ENCODE measurements at places on chromosomes 5 and 9.

- no peak for DNase-seq
These were observed 18.1 kb downstream of the GSN start for GRCh38 chr9:121285835-121286687.

GRCh38 chr9:112421771-112422222 is 41.9 kb downstream of the HSDL2 start:
- no peak for DNase-seq

DNA sequence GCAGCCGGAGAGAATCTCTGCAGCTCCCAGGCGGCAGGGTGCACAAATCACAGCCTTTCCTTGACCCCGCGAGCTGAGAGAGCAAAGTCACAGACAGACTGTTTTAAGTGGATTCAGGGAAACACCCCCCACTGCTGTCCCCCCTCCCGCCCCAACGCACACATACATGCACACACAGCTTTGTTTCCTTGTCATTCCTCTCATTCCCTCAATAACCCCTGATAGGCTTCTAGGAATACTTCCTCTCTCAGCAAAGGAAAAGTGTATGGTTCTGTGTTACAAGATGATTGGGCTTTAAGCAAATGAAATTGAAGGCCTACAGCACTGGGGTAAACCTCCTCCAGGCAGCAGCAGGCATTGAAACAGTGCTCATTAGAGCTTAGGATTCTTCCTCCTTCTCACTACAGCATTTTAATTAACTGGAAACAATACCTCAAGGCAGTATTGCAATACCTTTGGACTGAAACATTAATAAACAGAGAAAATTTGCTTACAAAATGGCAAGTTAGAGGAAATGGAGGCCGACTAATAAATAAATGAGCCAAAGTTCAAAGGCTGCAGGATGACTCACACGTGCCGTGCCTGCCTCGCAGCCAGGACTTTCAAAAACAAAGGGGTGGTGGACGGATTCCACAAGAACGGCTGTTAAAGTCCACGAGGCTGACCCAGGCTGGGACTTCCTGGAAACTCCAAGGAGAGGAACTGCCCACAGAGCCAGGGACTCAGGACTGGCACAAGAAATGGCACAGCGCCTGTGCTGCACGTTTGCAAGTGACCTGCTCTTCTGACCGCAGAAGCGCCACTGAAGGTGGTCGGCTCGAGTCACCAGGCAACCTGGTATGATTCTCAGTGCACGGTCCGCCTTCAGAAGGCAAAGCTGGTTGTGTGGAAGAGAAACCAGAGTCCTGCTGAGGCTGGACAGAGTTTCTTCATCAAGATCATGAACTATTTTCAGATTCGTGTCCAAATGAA is 236.2 kb downstream of the SYK start:
- DNase-seq, result no peak

- DNase-seq, result peak; percentile 14
These were observed 577.4 kb downstream of the ISL1 start for GRCh38 chr5:51960617-51961121.

GRCh38 chr9:107874591-107875369 is 385.2 kb upstream of the KLF4 start:
- DNase-seq, result no peak

GRCh38 chr9:25939126-25939525 is 260.9 kb upstream of the TUSC1 start:
- DNase-seq, result no peak

DNA sequence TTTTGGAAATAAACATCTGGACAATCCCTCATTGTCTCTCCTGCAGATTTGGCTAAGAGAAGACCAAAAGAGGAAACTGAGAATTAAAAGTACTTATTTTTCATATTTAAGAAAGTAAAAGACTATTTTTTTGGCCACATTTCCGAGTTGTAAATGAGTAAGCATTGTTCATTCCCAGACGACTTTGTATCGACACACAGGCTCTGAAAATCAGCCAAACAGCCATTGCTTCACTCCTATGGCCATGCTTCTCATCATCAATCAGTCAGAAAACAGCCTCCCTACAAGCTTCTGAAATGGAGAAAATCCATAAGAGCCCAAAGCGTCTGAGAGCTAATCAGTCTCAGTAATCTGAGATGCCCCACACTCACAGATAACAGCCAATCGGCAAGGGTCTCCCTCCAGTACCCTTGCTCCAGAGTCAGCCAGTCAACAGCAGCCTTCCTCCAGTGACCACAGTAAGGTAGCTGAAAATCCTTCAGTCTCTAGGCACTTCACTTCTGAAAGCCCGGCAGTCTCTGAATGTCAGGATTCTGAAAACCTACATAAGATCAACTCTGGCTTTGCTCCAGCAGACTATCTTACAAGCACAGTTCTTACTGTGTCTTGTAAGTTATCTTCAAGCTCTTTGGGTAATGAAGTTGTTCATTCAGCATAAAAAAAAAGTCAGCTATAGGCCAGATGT is 30.9 kb downstream of the CDO1 start:
- DNase-seq, result no peak

DNA sequence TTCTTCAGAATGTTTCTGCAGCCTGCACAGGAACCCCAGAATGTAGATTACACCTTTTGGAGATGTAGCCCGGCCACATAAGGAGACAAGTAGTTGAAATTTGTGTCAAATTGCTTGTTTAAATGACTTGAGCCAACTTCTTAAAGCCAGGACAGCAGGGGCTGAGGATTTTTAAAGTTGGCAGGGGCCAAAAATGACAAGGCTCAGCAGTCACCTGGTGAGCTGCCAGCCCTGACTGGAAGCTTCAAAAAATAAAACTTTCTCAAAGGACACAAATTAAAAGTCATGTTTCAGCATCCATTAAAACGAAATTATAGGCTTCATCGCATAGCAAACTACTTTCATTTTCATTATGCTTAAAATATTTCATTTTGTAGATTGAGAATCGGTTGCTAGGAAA is 340.3 kb upstream of the WWC1 start:
- DNase-seq, result no peak

DNA sequence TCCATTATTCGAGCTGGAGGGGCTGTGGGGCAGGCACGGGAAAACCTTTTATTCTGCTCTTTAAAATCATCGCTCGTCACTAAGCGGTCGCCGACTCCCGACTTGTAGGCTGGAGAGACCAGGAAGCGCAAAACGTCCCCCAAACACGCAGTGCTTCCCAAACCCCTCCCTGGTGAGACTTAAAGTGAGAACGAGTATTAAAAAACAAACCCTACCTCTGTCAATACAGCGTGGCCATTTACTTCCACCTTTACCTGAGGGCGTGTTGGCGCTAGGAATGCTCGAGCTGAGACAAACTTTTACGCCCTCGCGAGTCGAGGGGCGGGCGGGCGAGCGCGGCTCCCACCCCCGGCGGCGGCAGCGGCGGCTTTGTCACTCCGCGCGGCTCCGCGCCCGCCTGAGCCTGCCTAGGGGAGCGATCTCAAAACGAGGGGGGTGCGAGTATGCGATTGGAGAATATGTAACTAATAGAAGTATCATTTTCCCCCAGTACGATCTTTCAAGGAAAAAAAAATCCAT is at the start of gene NR2F1-AS1:
TSS of gene NR2F1-AS1 (minus strand) at position 293 of the 519 bp plus-strand sequence.
- DNase-seq, result no peak

- DNase-seq, result no peak
These were observed 30.4 kb downstream of the RUSC2 start for GRCh38 chr9:35520364-35520710.

DNA sequence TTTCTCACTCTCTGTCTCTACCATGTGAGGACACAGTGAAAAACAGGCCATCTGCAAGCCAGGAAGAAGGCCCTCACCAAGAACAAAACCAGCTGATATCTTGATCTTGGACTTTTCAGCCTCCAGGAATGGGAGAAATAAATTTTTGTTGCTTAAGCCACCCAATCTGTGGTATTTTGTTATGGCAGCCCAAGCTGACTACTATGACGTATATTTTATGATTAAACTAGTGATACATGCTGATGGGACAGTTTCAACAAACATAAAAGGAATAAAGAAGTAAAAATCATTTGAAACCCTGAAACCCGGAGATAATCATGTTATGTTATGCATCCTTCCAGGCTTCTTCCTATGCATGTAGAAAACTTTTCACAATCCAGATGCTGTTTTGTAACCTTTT is 71.5 kb upstream of the ERBIN start:
- DNase-seq, result no peak

DNA sequence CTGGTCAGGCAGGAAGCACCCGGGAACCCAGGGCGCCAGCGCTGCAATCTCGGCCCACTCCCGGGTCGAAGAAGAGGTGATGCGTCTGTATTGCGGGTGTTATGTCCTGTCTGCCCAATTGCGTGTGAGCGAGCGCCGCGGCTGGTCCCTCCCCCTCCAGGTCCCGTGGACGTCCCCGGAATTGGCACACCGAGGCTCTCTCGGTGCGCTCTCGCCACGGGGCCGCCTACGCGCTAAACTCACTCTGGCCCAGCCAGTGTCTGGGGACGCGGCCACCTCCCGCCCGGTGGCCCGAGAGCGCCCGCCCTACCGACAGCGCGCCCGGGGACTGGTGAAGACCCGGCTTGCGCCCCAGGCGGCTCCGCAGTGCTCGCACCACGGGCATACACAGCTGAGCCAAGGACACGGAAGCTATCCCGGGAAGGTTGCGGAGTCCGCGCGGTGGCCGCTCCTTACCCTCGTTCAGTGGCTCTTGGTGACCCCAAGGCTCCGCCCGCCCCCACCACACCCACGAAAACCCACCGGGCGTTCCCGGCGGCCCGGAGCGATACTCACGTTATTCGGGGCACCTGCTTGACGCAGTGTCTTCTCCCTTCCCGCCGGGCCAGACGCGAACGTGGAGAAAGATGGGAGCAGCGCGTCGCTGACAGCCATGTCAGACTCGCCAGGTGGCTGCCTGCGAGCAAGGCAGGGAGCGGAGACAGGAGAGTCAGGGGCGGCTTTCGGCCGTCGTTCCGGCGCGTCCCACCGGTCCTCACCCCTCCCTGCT is 1.0 kb downstream of the KLF4 start:
- DNase-seq, result no peak

GRCh38 chr9:17528859-17529258 is 50.0 kb upstream of the SH3GL2 start:
- peak; percentile 10 for DNase-seq

DNA sequence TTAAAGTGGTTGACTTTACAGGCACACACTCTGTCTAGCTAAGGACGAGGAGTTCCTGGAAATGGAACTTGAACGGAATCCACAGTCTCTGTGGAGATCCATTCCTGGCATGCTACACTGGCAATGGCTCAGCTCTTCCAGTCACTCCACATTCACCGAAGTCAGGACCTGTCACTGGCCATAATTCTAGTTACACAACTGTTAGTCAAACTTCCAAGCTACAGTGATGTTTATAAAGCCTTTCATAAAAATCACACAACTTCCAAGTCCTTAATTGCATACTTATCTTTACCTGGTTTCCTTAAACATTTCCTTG is 15.7 kb downstream of the CDC14B start:
- DNase-seq, result no peak

GRCh38 chr9:134985451-134985850 is 67.7 kb upstream of the FCN1 start:
- no peak for DNase-seq

GRCh38 chr9:123954518-123955280 is 24.8 kb upstream of the DENND1A start:
- DNase-seq, result no peak

DNA sequence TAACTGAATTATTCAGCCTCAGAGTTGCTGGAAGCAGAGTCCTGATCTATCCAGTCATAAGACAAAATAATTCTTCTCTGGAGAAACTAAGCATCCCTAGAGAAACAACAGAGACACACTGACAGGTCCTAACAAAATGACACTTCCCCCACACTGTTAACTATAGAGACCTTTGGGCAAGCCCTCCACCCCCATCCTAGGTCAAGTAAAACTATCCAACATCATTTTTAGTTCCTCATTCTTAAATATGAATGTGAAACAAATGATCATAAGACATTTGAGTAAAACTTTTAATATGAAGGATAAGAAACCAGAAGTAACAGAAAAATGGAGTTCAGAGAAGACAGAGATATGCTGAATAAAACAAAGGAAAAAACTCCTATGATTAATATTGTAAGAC is 30.9 kb downstream of the CNTLN start:
- no peak for DNase-seq

GRCh38 chr9:100474924-100475276 is 2.0 kb downstream of the TMEFF1 start:
- no peak for DNase-seq

- no peak for DNase-seq
These were observed 427.3 kb downstream of the ISL1 start for GRCh38 chr5:51810592-51810991.

DNA sequence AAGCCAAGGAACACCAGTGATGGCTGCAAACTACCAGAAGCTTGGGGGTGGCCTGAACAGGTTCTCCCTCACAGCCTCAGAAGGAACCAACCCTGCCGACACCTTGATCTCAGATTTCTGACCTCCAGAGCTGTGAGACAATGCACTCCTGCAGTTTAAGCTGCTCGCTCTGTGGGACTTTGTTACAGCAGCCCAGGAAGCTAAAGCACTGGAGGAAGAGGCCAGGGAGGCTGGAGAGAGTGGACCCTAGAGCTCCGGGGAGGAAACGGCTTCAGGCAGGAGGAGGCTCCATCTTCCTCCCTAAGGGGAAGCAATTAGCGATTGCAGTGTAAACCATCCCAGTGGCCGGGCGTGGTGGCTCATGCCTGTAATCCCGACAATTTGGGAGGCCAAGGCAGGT is 25.1 kb downstream of the BARX1 start:
- no peak for DNase-seq

GRCh38 chr9:137719194-137719593 is 100.4 kb downstream of the EHMT1 start:
- no peak for DNase-seq

- DNase-seq, result no peak
These were observed 65.9 kb downstream of the RGS3 start for GRCh38 chr9:113529336-113530009.

- no peak for DNase-seq
These were observed 60.5 kb downstream of the ERCC6L2 start for GRCh38 chr9:95935861-95936578.

DNA sequence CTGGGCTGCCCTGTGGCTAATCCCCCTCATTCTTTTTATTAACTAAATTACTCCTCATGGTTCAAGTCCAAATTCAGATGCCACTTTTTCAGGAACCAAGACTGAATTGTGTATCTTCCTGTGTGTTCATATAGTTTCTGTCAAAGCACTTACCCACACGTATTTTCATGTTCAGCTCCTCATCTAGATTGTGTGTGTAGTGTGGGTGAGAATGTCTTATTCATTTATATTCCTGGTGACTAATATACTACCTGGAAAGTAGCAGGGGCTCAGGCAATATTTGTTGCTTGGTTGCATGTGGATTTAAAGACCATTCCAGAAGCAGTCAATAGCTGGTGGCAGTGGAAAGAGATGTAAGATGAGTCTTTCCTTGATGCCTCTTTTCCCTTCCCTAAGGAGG is 48.5 kb upstream of the SRP19 start:
- DNase-seq, result no peak

GRCh38 chr9:120385606-120386389 is 194.2 kb downstream of the CDK5RAP2 start:
- no peak for DNase-seq

GRCh38 chr5:5483350-5483749 is 60.9 kb downstream of the ICE1 start:
- DNase-seq, result no peak

Data from Jurkat, Clone E6-1 (cell line).